Stimulated activated CD8-positive, alpha-beta memory T cell treated with anti-CD3 and anti-CD28 coated beads, Interleukin-4, amount 100 ng/mL, for 24 hours (primary cell): ENCODE measurements at places on chromosomes 5 and 9.

DNA sequence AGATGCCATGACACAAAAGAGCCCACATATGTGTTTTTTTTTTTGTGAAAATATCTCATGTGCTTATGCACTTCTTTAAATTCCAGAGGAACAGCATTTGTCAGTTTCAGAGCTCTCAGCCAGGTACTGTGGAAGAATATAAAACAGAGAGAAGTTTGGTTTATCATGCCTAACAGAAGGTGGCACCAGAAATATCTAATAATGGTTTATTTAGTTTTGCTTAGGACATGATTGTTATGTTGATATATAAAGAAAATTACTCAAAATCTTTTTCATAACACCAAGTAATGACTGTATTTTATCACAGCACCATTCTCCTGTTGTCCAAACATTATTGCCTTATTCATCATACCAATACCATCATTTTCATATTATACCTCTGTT is 455.6 kb upstream of the ACTBL2 start:
- DNase-seq: no peak

GRCh38 chr5:149618581-149619248 is 37.4 kb downstream of the ARHGEF37 start:
- no peak for DNase-seq

GRCh38 chr5:71483355-71483754 is 27.9 kb downstream of the BDP1 start:
- DNase-seq: no peak

DNA sequence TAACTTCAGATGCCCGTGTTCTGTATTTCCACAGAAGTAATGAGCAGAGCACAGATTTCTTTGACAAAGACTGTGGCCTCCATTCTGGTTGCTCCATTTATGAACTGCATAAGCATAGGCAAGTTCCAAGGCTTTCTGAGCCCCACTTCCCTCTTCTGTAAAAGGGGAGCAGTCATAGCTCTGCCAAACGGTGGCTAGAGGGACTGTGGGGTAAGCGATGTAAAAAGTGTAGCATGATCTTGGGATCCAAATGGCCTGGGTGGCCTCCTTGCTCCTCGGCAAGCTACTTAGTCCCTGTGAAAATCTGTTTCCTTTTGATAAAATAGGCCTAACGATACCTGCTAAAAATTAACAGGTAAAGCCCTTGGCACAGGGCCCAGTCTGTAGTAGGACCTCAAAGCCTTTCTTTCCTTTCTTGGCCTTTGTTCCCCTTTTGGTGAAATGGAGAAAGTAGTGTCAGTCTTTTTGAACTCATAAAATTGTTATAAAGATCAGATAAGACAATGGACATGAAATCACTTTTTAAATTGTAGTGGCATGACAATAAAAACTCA is 646.6 kb downstream of the ACTL7B start:
- no peak for DNase-seq

DNA sequence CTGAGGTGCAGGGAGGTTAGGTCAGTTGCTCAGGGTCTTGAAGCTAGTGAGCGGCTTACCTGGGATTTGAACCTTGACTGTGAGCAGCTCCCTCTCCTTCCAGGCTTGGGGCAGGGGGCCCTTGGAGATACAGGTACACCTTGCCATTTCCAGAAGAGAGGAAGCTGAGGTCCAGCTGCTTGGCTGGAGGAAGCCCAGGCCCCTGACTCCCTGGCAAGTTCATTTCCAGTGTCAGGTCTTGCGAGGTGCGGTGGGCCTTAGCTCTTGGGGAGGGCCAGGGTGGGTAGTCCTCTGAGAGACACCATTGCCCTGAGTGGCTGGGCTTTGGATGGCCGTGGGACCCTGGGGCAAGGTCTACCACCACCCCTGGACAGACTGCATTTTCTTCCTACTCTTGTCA is 9.3 kb downstream of the PPARGC1B start:
- DNase-seq: no peak

GRCh38 chr5:72559866-72560766 is 52.9 kb upstream of the ZNF366 start:
- DNase-seq: no peak

DNA sequence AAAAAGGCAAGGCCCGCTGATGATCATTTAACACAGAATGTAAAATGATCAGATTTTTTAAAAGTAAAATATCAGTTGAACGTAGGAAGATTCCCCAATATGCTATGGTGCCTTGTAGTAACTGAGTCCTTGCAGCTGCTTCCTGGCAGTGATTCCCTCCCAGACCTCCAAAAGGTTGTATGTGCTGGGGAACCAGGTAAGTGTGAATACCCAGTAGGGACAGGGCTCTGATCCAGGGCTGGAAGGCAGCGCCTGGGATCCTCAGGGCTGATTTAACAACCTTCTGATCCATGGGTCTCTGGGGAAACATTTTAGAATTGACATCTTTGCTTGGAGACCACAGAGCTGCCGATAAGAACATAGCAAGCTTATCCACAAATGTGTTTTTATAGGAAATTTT is 76.7 kb upstream of the IL6ST start:
- DNase-seq: no peak

GRCh38 chr5:124045412-124045811 is 533.4 kb downstream of the CSNK1G3 start:
- DNase-seq: no peak

DNA sequence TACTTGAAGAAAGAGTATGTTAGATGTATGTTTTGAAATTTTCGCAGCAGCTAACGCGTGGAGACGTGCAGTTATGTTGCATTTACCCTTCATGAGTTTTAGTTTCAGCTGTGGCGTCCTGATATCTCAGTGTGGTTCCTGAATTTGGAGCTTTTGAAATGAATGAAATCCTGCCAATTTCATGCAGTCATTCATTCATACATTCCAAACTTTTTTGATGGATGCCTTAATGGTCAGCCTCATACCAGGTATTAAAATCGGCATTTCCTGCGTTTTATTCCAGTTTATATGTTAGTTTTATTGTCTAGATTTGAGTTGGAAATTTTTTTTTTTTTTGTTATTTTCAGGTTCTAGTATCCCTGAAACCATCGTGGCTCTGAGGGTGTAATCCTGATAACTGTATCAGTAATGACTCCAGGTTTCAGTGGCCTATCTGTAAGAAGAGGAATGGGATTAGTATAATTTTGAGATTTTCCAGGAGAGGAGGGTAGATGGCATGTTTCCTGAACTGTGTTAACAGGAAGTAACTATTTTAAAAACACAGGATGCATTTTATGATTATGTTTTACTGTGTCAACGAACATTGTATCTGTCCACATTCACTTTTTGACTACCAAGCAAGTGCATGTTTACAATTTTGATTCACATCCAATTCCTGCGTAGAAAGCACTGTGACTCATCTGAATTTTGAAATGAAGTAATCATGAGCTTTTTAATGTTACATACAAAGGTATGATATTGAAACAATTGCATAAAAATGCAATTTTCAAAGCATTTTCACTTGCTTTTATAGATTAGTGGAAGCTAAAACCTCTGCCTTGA is 1.0 kb downstream of the FOCAD start:
- DNase-seq: no peak

GRCh38 chr5:123947797-123948196 is 435.8 kb downstream of the CSNK1G3 start:
- no peak for DNase-seq

GRCh38 chr5:71903808-71904207 is 184.7 kb downstream of the CARTPT start:
- no peak for DNase-seq

- no peak for DNase-seq
Observed at GRCh38 chr5:157718519-157718918, 12.7 kb upstream of the THG1L start.

GRCh38 chr9:133889584-133890301 is 102.4 kb downstream of the VAV2 start:
- DNase-seq: no peak

DNA sequence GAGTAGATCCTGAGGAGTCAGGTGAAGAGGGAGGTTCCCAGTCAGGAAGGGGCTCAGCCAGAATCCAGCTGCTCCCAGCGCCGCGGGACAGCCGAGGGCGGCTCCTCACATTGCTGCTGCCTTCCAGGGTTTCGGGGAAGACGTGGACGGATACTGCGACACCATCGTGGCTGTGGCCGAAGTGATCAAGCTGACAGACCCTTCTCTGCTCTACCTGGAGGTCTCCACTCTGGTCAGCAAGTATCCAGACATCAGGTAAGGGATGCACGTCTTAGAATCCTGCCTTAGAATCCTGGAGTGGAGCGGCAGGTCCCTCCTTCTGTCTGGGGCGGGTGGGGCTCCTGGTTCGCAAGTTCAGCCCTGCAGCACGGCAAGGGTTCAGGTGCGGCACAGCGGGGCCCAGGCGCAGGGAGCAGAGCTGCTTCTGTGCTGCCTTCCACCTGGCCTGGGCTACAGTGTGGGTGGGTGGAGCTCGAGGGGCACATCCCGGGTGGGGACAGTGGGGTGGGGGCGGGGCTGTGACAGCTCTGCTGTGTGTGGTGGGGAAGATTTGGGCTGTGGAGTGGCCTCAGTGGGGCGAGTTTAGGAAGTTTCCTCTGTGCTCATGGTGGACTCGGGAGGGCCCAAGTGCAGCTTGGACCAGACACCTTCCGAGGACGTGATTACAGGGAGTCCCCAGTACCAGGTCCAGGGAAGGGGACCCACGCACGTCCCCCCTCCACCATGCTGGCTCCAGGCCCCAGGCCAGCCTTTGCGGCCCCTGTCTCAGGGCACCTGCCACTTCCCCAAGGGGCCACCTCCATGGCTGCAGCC is 22.8 kb downstream of the EXOC3 start:
- no peak for DNase-seq

DNA sequence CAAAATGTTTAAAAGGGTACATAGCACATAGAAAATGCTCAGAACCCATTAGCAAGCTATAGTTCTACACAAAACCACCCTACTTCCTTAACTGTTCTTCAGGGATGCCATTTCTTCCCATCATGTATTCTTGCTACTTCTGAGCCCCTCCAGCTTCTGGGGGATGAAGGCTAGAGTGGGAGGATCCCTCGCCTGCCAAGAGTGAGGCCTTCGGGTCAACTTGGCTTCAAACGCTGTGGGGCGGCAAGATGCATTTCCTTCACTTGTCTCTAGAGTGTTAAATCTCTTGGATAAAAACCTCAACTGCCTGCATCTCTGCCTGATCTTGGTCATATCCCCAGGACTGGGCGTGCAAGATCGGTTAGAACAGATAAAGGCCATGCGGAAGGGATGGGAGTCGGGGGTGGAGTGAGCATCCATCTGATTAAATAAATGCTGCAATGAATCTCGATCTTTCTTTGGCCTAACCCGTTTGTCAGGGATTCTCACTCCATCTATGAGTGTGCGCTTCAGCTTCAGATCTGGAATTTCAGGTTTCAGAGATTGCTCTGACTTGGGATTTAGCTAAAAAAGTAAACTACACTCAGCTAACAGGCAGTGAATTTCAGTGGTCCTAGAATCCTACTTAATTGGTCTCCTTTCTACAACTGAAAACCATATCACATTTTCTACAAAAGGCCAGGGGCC is 118.0 kb upstream of the PANK3 start:
- DNase-seq: no peak

DNA sequence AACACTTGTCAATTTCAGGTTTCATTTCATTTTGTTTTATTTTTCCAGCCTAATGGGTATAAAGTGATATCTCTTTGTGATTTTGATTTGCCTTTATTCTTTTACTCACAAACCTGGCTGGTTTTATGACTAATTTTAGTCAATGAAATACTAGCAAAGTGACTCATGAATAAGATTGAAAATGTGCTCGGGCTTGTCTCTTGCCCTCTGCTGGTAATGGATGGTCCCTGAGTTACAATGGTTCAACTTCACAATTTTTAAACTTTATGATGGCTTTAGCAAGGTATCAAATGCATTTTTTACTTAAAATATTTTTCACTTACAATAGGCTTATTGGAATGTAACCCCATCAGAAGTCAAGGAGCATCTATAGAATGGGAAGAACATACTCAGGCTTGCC is 431.4 kb upstream of the CCNG1 start:
- no peak for DNase-seq

DNA sequence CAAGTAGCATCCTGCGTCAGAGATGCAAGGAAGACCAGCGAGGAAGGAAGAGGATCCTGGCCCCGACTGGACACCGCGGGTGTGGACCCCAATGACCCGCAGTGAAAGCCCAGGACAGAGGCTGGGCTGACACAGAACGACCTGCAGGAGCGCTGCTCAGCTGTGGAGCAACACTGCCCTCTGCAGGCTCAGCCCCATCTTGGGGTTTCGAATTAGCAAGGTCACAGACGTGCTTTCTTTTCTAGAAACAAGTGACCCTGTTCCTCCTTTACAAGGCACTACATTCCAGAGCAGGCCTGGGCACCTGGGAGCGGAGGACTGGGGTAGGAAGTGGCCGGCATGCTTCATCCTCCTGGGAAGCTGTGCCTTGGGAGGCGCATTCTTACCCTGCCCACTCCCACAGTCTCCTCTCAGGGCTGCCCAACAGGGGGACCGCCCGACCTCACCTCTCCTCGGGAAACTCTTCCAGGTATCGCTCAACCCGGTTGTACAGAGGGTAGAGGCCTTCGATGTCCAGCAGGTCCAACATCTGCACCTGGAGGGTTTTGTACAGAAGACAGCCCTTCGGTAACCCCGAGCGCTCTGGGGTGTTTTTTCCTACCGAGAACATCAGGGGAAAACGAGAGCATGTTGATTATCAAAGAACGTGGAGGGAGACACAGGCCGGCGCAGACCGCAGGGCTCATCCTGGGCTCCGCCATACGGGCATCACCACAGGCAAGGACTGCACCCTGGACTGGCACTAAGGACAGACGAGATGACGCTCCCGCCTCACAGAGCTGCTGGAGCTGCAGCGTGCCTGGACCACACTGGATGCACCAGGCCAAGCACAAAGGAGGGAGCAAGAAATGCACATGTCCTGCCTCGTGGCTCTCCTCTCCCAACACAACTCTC is 35.0 kb downstream of the IPPK start:
- DNase-seq: peak; percentile 48

GRCh38 chr5:1443991-1444360 is 1.3 kb downstream of the SLC6A3 start:
- DNase-seq: no peak

GRCh38 chr5:106877881-106878280 is 792.9 kb downstream of the EFNA5 start:
- DNase-seq: no peak

GRCh38 chr5:83564069-83564749 is 92.7 kb downstream of the VCAN start:
- DNase-seq: no peak

DNA sequence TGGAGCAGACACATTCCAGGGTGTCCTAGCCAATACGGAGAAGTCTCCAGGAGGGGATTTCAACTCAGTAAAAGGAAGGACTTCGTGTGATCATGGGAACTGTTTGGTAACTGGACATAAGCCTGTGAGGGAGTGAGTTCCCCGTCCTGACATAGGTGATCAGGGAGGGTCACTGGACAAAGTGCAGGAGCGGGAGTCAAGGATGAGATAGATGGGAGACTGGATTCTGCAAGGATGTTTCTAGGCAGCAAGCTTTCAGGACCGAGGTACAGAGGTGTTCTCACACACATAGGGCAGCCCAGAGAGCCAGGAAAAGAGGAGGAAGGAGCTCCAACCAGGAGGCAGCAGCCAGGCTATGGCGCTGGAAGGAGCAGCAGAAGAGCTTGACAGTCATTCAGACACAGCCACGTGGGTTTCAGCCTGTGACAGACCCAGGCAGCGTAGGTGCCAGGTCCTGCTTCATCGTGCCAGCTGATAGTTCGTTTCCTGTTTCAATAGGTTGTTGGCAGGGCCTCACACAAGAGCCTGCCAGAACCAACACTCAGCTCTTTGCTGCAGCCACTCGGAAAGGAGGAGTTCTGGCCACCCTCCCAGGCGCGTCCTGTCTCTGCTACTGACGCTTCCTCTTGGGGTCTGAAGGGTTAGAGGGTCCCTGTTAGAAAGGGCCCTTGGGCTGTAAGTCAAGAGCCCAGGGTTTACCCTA is 84.1 kb downstream of the AMBP start:
- peak; percentile 0 for DNase-seq

GRCh38 chr5:174769005-174769404 is 44.6 kb downstream of the MSX2 start:
- no peak for DNase-seq
